NCI-H2081 treated with DMSO at 0.1 percent for 48 hours (cell line): ENCODE measurements at places on chromosomes 13 and 19.

DNA sequence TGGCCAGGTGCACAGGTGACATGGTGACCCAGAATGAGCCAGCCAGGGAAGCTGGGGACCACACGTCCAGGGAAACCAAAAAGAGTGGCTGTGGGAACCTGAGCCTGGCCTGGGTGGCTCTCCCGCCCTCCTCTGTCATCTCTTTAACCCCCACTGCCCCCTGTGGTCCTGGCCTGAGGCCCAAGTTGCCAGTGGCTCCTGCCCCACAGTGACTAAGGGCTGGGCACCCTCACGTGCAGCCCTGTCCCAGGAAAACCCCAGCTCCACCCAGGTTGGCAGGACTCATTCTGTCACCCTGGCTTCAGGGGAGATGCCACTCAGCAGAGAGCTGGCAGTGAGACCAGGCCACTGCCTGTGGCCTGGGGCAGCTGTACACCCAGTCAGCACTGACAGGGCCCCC, 30.6 kb upstream of the ISYNA1 start:
- DNase-seq = no peak

DNA sequence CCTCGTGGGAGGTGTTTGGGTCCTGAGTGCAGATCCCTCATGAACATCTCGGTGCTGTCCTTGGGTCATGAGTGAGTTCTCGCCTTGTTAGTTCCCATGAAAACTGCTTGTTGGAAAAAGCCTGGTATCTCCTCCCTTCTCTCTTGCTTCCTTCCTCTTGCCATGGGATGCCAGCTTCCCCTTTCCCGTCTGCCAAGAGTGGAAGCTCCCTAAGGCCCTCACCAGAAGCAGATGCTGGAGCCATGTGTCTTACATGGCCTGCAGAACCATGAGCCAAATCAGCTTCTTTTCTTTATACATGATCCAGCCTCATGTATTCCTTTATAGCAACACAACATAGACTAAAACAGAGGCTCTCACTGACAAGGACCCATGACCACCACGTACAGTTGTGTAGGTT, 8.2 kb downstream of the ADGRE2 start:
- no peak for DNase-seq

DNA sequence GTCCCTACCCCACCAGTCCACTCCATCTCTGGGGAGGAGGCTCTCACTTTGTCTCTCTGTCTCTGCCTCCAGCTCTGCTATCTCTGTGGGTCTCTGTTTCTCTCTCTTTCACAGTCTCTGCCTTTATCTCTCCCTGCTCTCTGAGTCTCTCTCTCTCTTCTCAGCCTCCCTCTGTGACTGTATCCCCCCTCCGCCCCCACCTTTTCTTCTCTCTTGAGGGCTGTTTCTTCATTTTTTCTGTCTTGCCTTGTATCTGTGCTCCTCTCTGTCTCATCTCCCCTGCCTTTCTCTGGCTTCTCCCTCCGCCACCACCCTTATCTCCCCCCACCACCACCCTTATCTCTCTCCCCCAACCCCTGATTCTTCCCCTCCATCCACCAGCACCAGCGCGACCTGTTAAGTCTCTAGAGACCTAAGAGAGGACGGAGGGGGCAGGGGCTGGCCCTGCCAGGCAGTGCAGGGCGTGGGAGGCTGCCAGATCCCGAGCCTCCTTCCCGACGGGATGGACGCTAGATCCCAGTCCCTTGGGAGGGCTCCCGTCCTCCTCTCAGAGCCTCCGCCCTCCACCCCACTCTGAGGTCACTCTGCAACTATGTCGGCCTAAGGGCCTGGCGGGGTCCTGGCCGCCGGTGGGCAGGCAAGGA, 1.0 kb downstream of the AXL start:
- DNase-seq = no peak

DNA sequence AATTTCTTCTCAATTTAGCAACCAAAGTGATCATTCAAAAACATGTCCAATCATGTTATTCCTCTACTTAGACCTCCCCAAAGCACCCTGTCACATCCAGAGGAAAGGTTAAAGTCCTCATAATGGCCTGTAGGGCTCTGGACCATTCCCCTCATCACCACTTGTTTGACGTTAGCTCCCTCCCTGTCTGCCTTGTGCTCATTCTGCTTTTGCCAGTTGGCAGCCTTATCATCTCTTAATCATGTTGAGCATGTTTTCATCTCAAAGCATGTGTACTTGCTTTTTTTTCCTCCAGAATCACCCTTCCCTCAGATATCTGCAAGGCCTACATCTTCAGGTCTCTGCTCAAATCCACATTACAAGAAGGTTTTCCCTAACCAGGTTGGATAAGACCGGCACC, 25.9 kb downstream of the UBAC2 start:
- DNase-seq = no peak

- no peak for DNase-seq
Measured at GRCh38 chr19:53507523-53508442, 30.2 kb upstream of the ZNF331 start.

- no peak for DNase-seq
Measured at GRCh38 chr19:46784262-46785053, 3.9 kb downstream of the SLC1A5 start.
